Gastroesophageal sphincter (tissue), 4 donors: ENCODE measurements at places on chromosomes 13 and 19.
A peak's percentile ranks its signal among the peaks of the same experiment; 100 is the strongest.

GRCh38 chr13:50842990-50843256 lies 569 bp downstream of the DLEU7 start:
- no peak for ATAC-seq

- ATAC-seq: peak; percentile 5
These were observed 9.4 kb downstream of the LTBP4 start for GRCh38 chr19:40610396-40611064.

DNA sequence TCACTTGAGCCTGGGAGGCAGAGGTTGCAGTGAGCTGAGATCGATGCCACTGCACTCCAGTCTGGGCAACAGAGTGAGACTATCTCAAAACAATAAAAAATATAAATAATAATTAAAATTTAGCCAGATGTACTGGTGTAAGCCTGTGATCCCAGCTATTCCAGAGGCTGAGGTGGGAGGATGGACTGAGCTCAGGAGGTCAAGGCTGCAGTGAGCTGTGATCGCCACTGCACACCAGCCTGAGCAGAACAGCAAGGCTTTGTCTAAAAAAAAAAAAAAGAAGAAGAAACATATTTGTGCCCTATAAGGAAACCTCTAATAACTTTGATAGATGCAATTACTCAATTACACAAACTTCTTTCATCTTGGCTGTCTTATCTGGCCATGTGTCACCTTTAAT lies 52.3 kb downstream of the ABCC4 start:
- no peak for ATAC-seq

DNA sequence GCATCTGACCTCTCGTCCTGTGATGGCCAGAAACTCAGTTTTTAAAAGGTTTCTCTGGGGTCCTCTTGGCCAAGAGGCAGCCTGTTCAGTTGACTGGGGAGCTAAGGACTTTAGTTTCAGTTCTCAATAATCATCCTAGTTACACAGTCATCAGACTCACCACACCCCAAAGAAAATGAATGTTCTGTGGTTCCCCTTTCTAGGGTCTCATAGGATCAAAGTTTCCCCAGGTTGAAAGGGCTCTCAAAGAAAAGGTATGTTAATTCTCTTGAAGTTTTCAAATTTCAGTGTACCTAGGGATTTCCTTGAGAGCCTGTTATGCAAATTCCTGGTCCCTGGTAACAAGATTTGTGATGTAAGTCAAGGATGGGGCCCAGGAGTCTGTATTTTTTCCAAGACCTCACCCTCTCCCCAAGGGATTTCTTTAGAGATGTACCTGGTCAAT lies 94.9 kb downstream of the FAM216B start:
- ATAC-seq: no peak

- no peak for ATAC-seq
These were observed 47.5 kb downstream of the ATP11A start for GRCh38 chr13:112737294-112737693.

DNA sequence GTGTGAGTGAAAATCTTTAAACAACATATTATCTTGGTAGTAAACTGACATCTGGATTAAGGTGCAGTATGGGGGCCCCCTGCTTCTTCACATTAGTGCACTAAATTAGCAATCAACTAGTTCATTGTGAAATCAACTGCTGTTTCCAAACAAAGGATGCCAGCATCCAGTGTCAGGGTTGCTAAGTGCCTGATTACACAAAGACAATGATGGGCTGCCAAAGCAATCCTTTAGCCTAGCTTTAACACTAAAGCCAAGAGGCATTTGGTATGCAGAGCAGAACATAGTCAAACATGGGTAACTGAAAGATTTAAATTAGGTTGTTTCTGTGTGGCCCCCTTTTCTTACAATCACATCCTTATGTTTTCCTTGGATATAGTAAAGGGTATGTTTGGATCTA lies 543.1 kb upstream of the SLITRK5 start:
- no peak for ATAC-seq

GRCh38 chr13:109655206-109655600 lies 131.2 kb downstream of the IRS2 start:
- peak; percentile 48 for ATAC-seq

- no peak for ATAC-seq
These were observed 141.5 kb downstream of the AKAP11 start for GRCh38 chr13:42413484-42413815.

GRCh38 chr19:30214651-30215051 lies 157.5 kb upstream of the ZNF536 start:
- no peak for ATAC-seq

DNA sequence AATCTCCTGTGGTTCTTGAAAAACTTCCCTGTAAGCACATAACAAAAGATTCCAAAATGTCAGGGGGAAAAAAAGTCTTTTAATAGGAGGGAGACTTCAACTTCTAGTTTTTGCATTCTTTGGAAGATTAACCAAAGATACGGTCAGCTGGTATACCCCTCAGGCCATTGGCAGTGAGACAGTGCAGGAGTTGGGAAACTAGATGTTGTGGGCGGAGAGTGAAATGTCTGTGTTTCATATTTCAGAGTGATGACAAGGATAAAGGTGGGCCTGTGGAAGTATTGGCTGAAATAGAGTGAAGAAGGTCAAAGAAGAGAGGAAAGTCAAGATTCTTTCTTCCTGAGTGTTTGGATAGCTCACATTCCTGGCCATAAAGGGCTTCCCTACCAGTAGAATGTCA lies 40.8 kb downstream of the CYP2B6 start:
- ATAC-seq: no peak

GRCh38 chr13:113584870-113585671 lies 518 bp downstream of the TFDP1 start:
- peak; percentile 6 for ATAC-seq

GRCh38 chr13:55038230-55038629 lies 2009.6 kb downstream of the OLFM4 start:
- ATAC-seq: no peak

- no peak for ATAC-seq
These were observed at the start of gene SIAH3 for GRCh38 chr13:45851171-45851921. SIAH3 (minus strand) TSS chr13:45851753; CDS start chr13:45851629, 124 bp downstream.

GRCh38 chr19:8607386-8607785 lies 3.1 kb downstream of the ADAMTS10 start:
- no peak for ATAC-seq

- ATAC-seq: peak; percentile 93
These were observed 1.7 kb upstream of the PPP1R37 start for GRCh38 chr19:45091031-45091923.

DNA sequence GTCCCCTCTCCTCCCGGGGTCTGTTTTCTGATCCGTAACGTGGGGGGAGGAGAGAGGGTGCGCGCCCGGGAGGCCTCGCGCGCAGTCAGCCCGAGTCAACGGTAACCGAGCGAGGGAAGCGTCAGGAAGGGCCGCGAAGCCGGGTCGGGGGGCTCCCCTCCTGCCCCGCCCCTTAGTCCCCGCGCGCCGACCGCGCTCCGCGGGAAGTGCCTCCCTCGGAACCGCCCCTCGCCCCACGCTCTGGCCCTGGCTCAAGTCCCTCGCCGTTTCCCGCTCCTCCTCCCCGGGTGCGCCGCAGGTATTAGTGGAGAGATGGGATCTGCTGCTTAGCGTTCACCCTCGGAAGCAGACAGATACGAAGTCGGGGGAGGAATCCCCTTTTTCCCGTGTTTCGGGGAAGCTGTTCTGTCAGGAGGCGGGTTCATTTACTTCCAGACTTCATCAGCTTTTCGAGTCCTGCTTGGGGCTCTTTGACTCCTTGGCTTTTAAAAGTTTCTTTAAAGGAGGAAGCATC lies 770 bp downstream of the HNRNPM start:
- peak; percentile 11 for ATAC-seq

- peak; percentile 23 for ATAC-seq
These were observed 1.3 kb downstream of the NFIX start for GRCh38 chr19:12996406-12997094.

DNA sequence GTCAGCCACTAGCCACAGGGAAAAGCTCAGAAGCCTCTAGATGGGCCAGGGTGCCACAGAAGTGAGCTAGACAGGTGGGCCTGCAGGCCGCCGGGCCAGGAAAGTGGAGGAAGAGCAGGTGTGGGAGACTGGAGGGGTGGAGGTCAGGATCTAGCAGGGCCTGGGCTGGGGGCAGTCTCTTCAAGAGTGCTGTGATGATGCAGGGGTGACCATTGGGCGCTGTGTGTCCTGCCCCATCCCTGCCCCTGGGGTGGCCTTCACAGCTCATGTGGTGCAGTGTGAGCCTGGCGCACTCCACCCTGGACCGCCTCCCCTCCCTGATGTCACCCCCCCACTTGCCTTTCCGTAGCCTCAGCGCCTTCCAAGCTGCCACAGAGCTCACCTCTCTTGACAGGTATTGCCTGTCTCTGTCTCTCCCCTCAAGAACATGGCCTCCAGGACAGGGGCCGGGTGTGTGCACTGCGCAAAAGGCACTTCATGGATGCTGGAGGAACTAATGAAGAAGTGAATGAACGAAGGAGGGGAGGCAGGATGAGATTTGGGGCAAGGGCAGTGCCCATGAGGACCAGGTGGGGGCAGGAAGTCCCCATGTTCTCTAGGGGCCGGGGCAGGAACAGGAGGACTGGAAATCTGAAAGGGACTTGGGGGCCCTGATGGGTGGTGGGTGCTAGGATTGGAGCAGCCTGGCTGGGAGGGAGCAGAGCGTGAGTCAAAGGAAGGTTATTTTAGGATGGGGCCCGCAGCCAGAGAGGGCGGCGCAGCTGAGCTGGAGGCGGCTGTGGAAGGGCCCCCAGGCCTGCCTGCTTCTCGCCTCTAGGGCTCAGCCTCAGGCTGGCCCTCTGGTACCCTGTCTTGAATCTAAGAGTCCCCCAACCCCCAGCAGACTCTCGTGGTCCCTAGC lies 6.6 kb downstream of the SSBP4 start:
- ATAC-seq: peak; percentile 68

DNA sequence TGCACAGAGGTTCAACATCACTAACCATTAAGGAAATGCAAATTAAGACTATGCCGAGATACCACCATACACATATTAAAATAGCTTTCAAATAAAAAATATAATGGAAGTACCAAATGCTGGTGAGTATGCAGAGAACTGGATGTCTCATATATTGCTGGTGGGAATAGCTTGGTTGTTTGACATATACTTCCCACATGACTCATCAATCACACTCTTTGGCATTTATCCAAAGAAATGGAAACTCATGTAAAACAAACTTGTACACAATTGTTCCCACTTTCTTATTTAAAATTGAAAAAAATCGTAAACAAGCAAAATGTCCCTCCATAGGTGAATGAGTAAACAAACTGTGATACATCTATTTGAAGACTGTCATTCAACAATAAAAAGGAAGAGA lies 982.6 kb upstream of the ATXN8OS start:
- ATAC-seq: no peak

- no peak for ATAC-seq
These were observed 7.5 kb downstream of the TEX29 start for GRCh38 chr13:111327730-111328573.

GRCh38 chr19:31256593-31256960 lies 92.7 kb downstream of the TSHZ3 start:
- ATAC-seq: no peak
